ENCODE measurements at places on chromosomes 1 and 21.

- DNase-seq: no peak
Measured at GRCh38 chr1:223796210-223796609, 49.5 kb downstream of the TP53BP2 start.

GRCh38 chr1:206702803-206703202, 18.1 kb downstream of the MAPKAPK2 start:
- DNase-seq: no peak

GRCh38 chr1:245437369-245438062, 282.7 kb downstream of the KIF26B start:
- no peak for DNase-seq

- DNase-seq: no peak
Measured at GRCh38 chr1:110348771-110349170, 9.6 kb downstream of the RBM15 start.

- DNase-seq: no peak
Measured at GRCh38 chr1:16491056-16491675, 22.9 kb downstream of the RNU1-1 start.

- DNase-seq: no peak
Measured at GRCh38 chr1:241413386-241413785, 56.4 kb upstream of the RGS7 start.

DNA sequence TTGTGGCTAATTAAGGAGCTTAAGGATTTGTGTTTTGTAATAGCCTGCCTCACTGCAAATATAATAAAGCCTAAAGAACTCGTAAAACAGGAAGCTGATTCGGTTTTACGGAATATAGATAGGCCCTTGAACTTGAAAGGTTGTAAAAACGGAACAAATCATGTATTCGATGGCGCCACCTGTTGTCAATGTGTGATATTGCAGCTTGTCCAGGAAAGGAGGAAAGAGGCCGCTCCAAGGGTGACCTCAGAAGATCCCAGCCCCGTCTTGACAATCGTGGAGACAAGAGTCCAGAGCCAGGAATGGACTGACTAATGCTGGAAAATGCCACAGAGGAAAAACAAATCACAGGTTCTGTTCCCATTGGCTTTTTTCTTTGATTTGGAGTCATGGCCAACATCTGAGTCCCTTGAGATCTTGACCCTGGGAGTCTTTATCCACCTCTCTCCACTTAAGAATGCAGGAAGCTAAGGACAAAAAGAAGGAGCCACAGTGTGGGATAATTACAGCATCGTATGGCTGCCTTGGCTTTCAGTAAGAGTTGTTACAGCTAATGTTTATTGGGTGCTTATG, 7.0 kb upstream of the IGSF21 start:
- DNase-seq: peak; percentile 62

DNA sequence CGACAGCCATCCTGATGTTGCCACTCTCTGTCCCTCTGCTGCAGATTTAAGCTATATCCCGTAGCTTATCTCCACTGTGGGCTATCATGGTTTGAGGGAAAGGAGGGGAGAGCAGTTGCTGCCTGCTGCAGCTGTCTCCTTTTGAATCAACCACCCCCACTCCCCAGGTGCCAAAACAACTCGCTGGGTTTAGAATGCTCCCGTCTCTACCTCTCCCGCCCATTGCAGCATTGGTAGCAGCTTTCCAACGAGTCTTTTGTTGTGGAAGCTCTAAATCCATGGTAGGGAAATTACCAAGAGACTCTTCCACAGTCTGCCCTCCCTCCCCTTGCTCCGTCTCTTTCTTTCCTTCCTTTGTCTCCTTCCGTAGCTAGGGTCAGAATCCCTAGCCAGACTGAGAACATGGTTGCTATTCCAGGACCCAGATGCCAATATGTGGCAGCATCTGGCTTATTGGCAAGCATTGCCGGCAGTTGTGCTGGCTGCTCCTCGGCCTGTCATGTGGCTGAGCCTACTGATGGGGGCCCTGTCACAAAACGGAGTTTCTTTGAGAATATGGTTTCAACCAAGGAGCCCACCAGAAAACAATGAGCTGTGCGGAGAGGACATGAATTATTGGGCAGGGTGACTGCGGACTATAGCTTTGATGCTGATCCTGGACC, 230.7 kb downstream of the RPS6KC1 start:
- no peak for DNase-seq

- DNase-seq: no peak
Measured at GRCh38 chr1:37056325-37056724, 22.0 kb upstream of the GRIK3 start.

DNA sequence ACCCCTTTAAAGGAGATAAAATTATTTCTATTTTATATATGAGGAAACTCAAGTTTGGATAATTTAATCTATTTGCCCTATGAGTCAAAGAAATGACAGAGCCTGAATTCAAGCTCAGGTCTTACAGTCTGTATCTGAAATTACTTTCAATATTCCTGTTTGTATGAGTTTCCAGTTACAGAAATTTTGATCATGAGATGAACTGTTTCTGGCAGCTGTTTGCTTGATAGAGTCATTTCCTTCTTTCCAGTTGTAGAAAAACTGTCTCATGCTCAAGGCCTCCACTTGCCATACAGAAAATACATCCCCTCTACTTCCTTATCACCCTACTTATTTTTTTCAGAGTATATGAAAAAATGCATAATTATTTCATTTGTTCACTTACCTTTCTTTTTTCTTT, 87.6 kb downstream of the PTPRC start:
- DNase-seq: no peak

- DNase-seq: no peak
Measured at GRCh38 chr1:86753700-86754099, 49.3 kb downstream of the SH3GLB1 start.

- DNase-seq: no peak
Measured at GRCh38 chr1:6582370-6582769, 2.6 kb downstream of the ZBTB48 start.

DNA sequence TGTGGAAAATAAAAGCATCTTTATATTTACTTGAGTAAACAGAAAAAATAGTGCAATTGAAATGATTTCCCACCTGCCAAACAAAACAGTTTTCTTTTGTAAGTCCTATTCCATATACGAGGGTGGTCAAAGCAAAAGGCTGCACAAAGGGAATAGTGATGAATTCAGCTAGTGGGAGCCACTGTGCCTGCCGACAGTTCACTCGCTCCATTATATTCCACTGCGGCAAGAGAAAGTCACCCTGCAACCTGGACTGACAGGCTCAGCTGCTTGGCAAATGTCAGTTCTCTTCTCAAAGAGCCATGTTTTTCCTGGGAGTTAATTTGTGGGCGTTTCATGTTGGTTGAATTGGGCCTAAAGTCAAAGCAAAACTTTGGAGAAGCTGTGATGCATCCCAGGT, 145.4 kb downstream of the LMO4 start:
- no peak for DNase-seq

- DNase-seq: no peak
Measured at GRCh38 chr1:212098310-212098709, 62.8 kb downstream of the DTL start.

DNA sequence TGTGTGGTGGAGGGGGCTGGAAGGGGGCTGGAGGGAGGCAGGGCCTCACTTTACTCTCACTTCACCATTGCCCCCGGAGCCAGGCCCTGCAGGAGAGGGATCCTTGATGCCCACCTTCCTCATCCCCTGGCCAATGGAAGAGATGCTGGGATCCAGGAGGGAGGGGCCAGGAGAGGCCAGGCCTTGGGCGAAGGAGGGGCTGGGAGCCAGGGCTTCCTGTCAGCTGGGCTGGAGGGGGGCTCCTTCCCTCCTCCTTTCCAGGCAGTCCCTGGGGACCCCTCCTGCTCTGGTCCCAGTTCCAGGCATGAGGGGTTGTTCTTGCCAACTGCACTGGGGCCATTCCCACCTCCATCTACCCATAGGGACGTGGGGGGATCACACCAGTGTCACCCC, 5.7 kb downstream of the AHDC1 start:
- no peak for DNase-seq

- no peak for DNase-seq
Measured at GRCh38 chr1:17892225-17892624, 137.1 kb downstream of the ACTL8 start.

- no peak for DNase-seq
Measured at GRCh38 chr1:64845831-64846425, 101.1 kb downstream of the RAVER2 start.

- no peak for DNase-seq
Measured at GRCh38 chr1:235888119-235888643, 21.5 kb upstream of the LYST start.

DNA sequence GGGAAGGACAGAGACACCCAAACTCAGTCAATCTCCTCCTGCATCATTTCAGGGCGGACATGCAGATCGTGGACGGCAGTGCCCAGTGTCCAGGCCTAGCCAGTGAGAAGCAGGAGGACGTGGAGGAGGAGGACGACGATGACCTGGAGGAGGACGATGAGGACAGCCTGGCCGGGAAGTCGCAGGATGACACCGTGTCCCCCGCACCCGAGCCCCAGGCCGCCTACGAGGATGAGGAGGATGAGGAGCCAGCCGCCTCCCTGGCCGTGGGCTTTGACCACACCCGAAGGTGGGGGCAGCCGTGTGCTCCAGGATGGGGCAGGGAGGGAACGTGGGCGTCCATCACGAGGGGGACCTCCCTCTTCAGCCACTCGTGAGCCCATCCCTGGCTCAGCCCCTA, 23.6 kb upstream of the ARHGEF16 start:
- no peak for DNase-seq

GRCh38 chr1:224433701-224434672, 610 bp downstream of the WDR26 start:
- peak; percentile 38 for DNase-seq

GRCh38 chr1:156342166-156342955, 4.0 kb downstream of the TSACC start:
- DNase-seq: no peak

DNA sequence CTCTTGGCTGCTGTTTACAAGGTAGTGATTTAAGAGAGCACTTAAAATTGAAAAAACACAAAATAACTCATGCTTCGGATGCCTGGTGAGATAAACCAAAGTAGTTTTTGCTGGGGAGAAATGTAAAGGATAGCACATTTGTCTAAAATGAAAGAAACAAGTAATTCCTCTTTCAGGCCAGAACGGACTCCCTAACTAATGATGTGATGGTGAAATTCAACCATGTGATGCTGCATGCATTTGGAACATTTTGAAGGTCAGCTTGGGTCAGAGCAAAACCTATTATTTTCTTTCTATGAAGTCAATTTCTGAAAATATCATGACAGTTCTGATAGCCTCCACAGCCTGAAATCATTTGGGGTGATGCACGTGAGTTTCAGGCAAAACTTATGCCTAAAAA, 27.6 kb downstream of the NMNAT2 start:
- DNase-seq: no peak

DNA sequence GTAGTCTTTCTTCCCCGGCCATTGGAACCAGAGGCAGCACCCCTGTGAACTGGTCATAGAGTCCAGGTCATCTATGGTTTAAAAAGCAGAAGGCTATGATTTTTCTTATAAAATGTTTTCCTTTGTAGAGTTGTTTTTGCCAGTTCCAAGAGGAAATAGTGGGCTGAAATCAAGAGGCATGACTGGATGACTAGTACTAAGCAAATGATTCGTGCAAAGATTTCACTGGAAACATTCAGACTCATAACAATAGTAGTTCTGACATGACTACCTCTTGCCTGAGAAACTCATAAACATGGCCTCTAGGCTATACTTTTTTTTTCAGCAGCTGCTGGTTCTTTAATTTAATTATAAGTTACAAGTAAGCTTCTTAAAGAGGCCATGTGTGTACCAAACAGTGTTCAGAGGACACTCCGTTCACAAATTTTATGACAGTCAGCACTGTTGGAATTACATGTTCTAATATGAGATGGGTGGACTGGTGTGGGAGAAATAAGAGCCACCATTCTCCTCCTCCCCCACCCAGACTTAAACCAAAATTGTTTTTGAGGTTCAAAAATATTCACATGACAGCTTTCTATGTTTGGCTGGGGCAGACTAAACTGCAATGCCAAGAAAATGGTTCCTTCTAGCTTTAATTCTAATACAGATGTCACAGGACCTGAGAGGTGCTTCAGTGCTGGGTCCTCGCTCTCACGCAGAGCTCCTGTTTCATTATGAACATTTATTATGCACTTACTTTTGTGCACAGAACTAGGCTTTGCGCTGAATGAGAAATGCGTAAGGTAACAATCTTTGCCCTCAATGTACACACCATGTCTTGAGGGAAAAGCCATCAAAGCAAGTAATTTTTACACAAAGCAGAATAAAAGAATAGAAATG, 147.5 kb downstream of the ZC3H11B start:
- no peak for DNase-seq

DNA sequence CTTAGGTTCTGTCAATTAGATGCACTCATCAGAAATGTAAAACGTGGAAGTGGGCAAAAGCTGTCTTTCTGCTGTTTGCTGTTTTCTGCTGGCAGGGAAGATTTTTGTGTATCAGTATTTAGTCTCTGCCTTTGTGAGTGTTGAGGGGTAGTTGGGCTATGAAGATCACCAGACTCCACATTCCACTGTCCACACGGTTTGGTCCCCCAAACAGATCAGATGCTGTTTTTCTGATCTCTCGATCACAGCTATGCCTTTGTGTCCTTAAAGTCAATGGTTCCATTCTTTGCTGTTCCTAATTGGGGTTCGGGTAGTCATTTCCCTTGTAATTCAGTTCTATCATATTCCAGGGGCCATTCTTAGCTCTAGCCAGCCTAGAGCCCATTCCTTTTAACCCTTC, 27.0 kb upstream of the NPL start:
- DNase-seq: no peak

GRCh38 chr1:217921126-217921904, 290.2 kb downstream of the SPATA17 start:
- no peak for DNase-seq

DNA sequence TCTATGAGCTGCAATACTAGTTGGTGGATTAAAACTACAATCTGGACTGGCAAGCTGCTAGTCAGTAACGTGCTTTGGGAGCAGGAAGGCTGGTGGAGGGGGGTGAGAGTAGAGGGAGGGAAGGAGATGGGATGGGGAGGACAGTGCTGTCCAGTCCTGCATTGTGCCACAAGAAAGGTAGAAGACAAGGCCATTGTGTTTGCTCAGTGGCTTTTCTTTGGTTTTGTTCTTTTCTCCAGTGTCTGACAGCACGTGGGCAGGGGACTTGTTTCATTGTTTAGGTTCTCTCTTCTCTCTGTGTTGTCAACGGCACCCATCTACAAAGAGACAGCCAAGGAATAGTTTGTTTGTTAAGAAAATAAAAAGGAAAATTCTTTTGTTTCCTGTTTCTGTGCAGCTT, 362.8 kb upstream of the PLXNA2 start:
- no peak for DNase-seq

DNA sequence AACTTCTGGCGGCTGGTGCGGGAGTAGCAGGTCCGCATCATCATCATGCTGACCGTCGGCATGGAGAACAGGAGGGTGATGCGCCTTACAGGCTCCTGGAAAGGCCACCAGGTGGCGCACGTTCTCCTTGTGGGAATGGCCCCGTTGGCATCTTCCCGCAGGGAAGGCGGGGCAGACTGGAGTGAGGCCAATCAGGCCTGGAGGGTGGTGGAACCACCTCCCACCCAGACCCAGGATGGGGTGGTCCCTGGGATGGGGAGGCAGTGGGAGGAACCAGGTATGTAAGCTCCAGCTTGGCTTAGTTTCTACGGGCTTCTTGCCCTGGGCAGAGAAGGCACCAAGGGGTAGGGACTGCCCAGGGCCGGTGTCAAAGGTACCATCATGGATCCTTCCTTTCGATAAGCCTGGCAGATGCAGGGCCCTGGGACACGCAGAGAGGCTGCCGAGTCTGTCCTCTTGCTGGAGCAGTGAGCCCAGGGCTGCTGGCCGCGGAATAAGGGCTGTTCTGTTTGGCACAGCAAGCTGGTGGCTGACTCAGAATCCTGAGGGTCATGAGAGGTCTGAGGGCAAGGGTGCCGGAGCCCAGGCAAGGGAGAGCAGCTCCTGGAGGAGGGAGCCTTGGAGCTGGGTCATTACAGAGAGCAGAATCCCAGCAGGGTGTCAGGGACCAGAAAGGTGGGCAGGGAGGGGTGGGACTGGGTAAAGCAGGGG, 8.7 kb upstream of the LGR6 start:
- DNase-seq: peak; percentile 93

GRCh38 chr1:242225767-242226573, 227.1 kb upstream of the MAP1LC3C start:
- no peak for DNase-seq
